ENCODE measurements at places on chromosomes 1 and 21. TPM values are rescaled to one million over a fixed set of nuclear protein-coding genes. Genes with fewer than 3 reads are reported as not detected.

LCE3D gene
- not detected for polyA plus RNA-seq

CDCA8 gene
- 1.6 TPM for polyA plus RNA-seq

SLC2A5 gene
- polyA plus RNA-seq = 5.7 TPM

ZBTB8OS gene
- polyA plus RNA-seq = 83.0 TPM

PEAR1 gene
- 4.2 TPM for polyA plus RNA-seq

FAAP20 gene
- polyA plus RNA-seq = 185 TPM

FMO5 gene
- polyA plus RNA-seq = 4.8 TPM

C1orf141 gene
- not detected for polyA plus RNA-seq

CD5L gene
- 0.16 TPM for polyA plus RNA-seq

HSD3B2 gene
- polyA plus RNA-seq = 14,693 TPM

ZNF593OS gene
- polyA plus RNA-seq = 0.88 TPM

FCRL5 gene
- under 0.01 TPM for polyA plus RNA-seq
